Central memory CD8-positive, alpha-beta T cell (primary cell): ENCODE measurements at places on chromosomes 1 and 21.

DNA sequence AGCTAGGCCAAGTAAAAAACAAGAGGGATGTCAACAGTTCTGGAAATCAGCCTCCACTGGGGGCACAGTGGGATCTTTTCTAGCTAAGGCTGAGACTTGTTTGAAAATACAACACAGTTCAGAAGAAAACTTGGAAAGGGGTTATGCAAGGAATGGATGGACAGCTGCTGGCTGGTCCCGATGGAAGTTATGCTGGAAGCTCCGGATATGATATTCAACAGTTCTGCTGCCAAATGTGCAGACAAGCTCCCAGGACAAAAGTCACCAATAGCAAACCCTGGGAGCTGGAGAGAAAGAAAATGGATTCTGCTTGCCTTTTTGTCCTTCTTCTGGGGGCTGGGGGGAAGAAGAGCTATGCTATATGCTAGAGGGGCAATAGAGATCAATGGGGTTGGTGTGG is 14.3 kb downstream of the LMX1A start:
- no peak for DNase-seq

- no peak for DNase-seq
Measured at GRCh38 chr1:82330330-82330729, 529.6 kb downstream of the ADGRL2 start.

- DNase-seq = no peak
Measured at GRCh38 chr1:236303675-236304074, 21.9 kb upstream of the ERO1B start.

- DNase-seq = no peak
Measured at GRCh38 chr1:61474269-61474817, 250.6 kb downstream of the TM2D1 start.

DNA sequence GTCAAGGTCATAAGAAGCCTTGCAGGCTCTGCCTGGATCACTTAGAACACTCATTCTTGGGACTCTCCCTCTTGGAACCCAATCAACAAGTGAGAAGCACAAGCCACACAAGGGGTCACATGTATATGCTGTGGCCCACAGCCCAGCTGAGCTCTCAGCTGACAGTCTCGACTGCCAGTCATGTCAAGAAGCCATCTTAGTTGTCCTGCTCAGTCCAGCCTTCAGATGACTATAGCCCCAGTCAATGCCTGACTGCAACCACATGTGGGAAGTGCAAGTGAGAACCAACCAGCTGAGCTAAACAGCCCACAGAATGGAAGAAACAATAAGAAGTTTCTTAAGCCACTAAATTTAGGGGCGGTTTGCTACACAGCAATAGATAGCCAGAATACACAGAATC is 356.0 kb downstream of the KCNH1 start:
- DNase-seq = no peak
